ENCODE measurements at places on chromosomes 7 and 10.

GRCh38 chr10:61844116-61844822 is 57.2 kb upstream of the ARID5B start:
- DNase-seq: no peak

DNA sequence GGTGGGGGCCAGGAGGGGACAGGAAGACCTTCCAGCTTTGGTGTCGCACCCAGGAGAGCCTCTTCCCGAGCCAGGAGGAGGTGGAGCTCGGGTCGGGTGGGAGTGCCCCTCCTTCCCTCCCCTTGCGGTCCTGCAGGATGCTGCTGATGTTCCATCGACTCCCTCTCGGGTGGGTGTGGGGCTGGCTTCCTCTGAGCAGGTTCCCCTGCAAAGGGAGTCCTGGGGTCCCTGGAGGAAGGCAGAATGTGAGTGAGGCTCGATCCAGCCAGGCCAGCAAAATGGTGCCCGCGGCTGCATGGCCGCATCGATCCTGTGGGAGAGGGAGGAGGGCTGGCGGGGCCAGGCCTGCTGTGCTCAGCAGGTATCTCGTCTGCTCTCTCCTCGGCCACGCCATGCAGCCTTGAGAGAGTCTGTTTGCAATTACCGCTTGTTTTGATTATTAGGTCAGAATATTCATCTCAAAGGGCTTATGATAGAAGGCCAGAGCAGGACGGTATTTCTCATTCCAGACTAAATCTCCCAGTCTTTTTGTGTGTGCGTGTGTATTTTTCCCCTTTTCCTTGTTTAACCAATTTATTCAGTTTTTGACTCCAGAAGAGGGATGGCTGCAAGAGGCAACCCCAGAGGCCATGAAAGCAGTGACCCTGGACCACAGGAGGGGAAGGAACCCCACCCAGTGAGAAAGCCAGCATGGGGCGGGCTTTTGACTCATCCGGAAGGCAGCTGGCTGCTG is 137.3 kb upstream of the ZMIZ1 start:
- DNase-seq: no peak

DNA sequence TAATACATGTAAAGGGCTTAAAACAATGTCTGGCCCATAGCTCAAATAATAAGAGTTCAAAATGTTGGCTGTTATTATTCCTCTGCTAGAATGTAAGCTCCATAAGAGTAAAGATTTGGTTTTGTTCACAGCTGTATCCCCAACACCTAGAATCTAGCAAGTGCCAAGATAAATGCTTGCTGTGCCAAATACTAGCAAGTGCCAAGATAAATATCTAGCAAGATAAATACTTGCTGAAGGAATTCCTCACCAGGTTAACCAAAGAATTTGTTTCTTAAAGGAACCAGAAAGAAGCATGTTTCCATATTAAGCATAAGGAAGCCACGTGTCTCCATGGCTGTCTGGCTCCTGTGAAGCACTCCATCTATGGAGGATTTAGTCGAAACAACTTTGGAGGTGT is 235.2 kb upstream of the SP4 start:
- DNase-seq: no peak

- DNase-seq: no peak
Measured at GRCh38 chr7:25805027-25805687, 346.8 kb upstream of the NFE2L3 start.

DNA sequence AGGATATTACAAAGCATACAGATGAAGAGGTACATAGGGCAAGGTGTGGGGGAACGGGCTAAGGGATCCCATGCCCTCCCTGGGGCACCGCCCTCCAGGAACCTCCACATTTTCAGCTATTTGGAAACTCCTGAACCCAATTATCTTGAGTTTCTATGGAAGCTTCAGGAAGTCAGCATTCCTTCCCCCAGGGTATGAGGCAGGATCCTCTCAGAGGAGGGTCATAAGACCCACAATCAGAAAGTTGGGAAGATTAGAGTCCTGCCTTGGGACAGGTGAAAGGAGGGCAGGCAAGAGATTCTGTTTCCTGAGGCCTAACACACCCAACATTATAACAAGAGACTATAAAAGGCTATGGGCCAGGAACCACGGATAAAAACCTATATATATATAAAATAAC is 98.0 kb downstream of the RALA start:
- DNase-seq: no peak

- DNase-seq: no peak
Measured at GRCh38 chr7:147937428-147937827, 653.1 kb upstream of the C7orf33 start.

GRCh38 chr7:141071260-141071854 is 2.5 kb upstream of the TMEM178B start:
- peak; percentile 25 for DNase-seq

DNA sequence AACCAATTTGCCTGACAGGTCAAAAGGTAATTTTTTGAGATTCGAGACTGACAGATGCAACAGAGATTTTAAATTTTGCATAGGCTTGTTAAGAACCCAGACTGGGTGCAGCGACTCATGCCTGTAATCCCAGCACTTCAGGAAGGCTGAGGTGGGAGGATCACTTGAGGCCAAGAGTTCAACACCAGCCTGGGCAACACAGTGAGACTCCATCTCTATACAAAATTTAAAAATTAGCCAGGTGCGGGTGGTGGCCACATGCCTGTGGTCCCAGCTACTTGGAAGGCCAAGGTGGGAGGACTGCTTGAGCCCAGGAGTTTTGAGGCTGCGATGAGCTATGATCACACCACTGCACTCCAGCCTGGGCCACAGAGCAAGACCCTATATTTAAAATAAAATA is 34.6 kb downstream of the AMZ1 start:
- no peak for DNase-seq

DNA sequence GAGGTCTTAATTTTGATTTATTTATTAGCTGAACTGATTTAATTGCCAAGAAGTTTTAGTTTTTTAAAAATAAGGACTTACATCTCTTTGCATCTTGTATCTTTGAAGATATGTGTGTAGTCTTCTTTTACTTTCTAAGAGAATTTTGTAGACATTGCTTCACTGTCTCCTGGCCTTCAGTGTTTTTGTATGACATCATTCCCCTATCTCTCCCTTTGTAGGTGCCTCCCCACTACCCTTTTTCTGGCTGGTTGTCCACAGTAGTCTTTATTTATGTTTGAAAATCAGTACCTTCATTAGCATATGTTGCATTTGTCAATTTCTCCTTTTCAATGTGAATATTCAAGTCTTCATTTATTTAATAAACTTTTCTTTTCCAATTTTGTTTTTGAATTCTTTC is 64.1 kb upstream of the RAB18 start:
- no peak for DNase-seq

DNA sequence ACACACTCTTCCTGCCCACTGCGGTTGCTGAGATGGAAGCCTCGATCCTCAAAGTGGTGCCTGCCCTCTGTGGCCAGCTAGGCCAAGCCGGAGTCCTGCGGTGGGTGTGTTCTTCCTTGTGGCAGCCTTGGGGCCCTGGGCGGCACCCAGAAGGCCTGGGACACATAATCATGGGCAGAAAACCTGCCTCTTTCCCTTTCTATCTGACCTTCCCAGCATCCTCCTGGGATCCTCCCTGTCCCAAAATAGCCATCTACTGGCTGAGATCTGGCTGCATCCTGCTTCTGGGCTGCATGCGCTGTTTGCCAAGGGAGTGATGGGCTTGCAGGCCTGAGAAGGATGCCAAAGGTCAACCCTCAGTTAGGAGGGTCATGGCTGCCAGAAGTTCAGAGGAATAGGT is 23.9 kb downstream of the COL13A1 start:
- DNase-seq: no peak

- no peak for DNase-seq
Measured at GRCh38 chr7:11127114-11127785, 153.6 kb downstream of the PHF14 start.

- DNase-seq: no peak
Measured at GRCh38 chr7:134028853-134029252, 98.3 kb upstream of the LRGUK start.

DNA sequence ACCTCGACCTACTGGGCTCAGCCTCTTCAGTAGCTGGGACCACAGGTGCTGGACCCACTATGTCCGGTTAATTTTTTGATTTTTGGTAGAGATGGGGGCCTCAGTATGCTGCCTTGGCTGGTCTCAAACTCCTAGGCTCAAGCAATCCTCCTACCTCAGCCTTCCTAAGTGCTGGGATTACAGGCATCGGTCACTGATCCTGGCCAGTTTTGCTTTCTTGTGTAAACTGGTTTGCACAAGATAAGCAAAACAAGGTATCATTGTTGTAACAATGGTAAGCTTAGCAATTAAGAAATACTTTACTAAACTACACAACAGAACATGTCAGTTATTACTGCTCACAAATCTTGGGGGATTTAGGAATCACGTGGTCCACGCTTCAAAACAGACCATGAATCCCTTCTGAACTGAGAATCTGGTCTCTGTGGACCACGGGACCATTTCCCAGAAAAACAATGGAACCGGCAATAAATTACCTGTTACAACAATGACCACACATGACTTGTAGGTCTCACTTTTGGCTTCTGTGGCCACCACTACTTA is 36.8 kb downstream of the RSU1 start:
- DNase-seq: no peak

DNA sequence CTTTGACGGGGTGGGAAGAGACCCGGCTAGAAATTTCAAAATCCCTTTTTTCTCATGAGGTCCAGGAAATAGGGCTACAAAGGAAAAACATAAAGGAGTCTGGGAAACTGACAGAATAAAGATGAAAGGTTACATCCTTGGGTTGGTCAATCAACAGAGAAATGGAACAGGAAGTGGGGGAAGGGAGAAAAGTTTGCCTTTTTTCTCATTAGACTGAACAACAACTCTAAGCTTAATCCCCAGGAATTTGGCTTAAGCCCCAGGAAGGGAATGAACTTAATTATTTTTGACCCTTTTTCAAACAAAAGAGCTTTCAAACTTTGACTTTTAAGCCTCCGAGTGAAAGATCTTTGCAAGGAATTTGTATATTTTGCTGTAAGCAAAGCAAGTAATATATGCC is 32.7 kb downstream of the LGI1 start:
- DNase-seq: no peak

DNA sequence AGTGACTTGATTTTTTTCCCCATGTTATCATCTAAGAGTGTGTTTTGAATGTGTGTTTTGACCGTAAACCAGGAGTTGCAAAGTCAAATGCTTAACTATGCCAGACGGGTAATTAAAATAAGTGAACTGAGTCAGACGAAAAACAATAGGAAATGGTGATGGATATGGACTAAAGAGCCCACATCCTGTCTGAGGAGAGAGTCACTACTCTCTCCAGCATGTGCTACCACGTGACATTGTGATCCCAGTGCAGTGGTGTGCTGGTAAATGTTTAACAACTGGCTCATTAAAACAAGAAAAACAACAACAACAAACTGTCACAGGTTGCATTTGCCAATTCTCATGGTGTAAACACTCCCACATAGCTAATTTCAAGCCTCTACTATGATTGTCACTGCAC is 164.3 kb downstream of the SUGCT start:
- DNase-seq: no peak

DNA sequence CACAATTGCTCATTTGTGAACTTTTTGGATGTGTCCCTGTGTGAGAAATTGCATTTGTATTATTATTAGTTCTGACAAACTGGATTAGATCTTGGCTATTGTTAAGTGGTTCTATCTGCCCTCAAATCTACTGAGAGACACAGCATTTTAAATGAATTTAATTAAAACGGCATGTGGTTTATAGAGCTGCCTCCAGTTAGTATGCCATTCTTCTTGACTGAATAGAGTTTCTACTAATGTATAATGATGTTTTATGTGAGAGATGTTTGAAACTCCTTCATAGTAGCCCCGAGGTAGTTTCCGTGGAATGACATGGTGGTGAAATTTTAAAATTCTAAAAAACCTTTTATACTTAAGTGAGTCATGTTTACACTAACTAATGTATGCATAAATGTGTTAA is 110.9 kb downstream of the DYNC1I1 start:
- DNase-seq: no peak

DNA sequence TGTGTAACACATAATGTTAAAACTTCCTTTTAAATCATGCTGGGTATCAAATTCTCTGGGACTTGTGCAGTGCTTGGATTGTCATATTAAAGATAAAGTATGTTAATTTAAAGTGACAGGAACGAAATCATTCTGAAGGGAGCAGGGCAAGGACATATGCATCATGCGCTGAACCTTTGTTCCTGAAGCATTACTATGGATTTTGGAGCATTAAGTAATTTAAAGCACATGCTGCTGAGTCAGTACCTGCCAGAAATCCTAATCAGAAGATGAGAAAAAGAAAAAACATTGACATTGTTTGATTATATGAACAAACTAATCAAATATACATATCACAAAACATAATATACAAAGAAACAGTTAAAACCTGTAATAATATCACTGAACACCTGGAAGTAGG is 101.4 kb downstream of the MICU1 start:
- DNase-seq: no peak

GRCh38 chr7:70556761-70557160 is 575.2 kb upstream of the GALNT17 start:
- DNase-seq: no peak

DNA sequence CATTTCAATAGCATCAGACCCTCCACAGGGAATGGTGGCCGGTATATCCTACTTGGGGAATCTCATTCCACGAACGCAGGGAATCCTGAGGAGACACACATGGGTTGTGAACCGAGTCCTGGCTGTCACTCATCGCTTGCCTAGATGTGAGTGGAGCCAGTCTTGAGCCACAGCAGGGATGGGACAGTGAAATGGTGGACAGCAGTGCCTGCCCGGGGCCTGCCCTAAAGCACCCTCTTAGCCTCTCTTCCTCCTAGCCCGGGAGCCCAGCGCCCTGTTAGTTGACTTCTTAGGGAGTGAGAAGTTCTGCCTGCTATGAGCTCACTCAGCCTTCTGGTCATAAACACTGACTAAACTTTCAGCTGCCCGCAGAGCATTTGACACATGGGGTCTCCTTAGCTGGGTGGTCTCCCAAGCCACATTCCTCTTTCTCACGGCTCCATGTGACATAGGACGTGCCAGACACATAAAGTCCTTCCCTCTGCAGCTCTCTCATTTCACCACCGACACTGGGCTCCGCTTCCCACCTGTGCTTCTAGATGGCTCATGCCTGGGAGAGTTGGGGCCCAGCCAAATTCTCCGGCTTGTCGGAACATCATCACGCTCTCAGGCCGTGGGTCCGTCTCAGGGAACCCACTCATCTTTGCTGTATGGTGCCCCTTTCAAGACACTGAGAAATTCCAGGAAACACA is 60.9 kb downstream of the TCERG1L start:
- no peak for DNase-seq

GRCh38 chr7:155667241-155667829 is 22.9 kb downstream of the RBM33 start:
- DNase-seq: no peak
